ENCODE measurements at places on chromosomes 2 and 18. TPM values are rescaled to one million over a fixed set of nuclear protein-coding genes. Genes with fewer than 3 reads are reported as not detected.

DNA sequence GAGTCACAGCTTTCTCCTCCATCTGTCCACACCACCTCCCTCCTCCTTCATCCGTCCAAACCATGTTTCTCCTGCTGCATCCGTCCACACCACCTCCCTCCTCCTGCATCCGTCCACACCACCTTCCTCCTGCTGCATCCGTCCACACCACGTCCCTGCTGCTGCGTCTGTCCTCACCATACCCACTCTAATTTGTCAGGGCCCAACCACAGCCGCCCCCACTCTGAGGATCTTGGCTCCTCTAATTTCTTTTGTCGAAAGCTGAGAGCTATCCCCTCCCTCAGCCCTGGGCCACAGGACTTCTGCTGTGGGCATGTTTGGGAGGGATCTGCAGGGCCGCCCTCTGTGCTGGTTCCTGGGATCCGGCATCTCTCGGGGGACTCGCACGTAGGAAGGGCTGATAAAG, 67.4 kb downstream of the TPO start:
- DNase-seq: no peak

Gene AMER3
- 0.19 TPM for total RNA-seq

DNA sequence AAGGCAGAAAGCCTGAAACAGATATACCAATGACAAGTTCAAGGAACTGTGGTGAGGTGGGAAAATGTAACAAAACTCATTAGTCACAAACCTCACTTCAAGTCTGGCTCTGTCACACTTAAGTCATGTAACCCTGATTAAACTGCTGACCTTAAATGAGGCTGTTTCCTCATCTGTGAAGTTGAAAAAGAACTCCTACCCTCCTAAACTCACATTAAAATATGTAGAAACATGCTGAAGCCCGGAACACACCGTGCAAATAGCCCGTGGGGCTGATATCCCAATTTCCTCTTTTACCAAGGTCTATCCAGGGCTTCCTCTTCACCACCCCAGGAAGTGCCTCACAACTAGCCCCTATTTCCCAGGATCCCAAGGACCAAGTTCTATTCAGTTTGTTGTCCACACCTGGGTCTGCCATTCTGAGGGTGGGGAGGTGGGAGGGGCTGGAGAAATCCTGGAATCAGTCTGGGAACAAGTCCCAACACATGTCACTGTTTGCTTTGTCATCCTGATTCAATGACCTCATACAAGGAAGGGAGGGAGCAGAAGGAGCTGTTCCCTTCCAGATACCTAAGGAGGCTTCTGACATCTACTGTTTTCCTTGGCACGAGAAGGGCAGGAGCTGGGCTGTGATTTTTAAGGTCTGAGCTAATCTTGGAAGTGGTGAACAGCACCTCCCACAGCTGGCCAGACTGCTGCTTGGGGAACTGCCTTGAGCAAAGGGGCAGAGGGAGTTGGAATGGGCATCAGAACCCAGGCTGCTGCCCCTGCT, 42.3 kb downstream of the SLC4A1AP start:
- DNase-seq: no peak

- no peak for DNase-seq
Observed at GRCh38 chr2:219350710-219351221, 18.2 kb upstream of the RESP18 start.

DNA sequence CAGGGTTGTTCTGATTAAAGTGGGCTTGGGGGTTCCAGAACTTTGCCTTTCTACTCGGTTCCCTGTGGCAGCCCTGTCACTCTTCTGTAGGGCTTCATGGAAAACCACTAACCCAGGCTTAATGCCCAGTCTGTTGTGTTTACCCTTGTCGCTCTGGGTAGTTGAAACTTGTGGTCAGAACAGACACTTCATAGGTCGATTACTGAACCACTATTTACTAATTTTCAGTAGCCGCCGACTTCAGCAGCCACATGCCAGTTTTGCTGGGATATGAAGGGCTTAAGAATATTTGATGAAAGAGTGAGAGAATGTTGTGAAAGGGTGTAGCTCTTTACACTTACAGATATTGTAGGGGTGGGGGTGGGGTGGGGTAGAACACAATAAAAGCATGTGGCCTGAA, 362.3 kb downstream of the RND3 start:
- DNase-seq: no peak

DNA sequence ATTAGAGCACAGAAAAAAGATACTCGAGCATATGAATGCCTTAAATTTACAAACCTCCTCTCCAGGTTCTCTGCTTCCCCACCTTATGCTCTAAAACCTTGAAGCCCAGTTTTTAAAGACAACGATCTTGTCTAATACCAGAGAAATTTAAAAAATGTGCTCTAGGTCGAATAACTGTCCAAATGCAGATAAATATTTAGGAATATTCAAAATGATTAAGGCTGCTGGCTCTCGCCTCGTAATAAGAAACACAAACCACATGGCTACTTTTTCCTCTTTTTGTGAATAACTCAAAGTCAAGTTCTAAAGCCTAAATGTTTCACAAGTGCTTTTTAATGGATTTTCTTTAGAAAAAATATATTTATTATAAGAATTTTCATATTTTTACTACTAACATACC, 101.3 kb downstream of the SATB2 start:
- DNase-seq: no peak

DNA sequence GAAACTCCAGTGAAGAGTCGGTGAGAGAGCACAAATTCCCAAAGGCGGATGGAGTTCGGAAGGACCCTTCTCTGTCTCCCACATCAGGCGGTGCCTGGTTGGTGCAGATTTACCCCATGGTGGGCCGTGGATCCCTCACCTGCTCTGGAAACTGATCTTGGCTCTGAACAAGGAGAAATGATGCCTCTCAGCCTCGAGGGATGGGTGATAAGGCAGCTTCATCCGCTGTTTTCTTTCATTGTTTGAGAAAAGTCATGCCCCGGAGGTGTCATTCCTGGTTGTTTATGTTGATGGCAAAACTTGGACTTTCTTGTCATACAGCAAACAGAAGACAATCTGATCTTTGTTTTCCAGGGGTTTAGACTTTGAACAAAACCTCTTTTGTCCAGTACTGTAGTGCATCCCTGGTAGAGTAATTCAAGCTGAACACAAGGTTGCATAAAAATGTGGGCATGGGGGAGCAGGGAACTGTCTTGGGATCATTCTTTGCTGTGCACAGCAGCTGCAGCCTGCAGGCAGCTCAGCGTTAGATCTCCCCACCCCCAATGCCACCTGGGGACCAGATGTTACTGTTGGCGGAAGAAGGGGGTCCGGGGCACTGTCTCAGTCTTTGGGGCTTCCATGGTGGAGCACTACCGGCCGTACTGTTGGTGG, 81.3 kb downstream of the NFATC1 start:
- no peak for DNase-seq

GRCh38 chr18:5456577-5457461, 87.0 kb downstream of the EPB41L3 start:
- peak; percentile 56 for DNase-seq

DNA sequence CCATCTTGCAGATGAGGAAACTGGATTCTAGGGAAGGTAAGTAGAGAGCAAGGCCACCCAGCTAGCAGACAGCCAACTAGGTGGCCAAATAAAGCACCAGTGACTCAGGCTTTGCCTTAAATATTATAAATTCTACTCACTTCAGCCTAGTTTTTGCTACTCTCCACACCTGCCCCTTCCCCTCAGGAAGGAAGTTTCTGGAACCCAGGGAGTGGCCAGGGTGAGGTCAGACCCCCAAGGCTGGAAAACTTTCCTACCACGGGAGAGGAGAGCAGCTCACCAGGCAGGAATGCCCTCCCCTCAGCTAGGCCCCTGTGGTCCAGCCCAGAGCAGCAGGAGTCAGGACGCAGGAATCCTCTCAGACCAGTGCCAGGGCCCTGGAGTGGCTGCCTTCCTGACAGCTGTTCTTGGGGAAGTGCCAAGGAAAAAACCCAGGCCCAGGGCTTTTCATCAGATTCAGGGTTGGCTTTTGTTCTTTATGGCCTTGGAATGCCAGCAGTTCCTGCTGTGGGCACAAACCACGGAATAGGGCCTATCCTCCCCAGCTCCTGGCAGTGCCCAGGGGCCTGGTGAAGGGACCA, 5.1 kb upstream of the PAX8 start:
- DNase-seq: no peak

Gene MC4R
- not detected for total RNA-seq

Gene LYPD6B
- total RNA-seq: 2.2 TPM
